ENCODE measurements at places on chromosomes 3 and 15. TPM values are rescaled to one million over a fixed set of nuclear protein-coding genes. Genes with fewer than 3 reads are reported as not detected.

- no peak for DNase-seq
Observed at GRCh38 chr3:136109499-136109898, 86.6 kb downstream of the MSL2 start.

GRCh38 chr3:27431116-27431515, 53.1 kb downstream of the SLC4A7 start:
- DNase-seq = peak; percentile 98

DNA sequence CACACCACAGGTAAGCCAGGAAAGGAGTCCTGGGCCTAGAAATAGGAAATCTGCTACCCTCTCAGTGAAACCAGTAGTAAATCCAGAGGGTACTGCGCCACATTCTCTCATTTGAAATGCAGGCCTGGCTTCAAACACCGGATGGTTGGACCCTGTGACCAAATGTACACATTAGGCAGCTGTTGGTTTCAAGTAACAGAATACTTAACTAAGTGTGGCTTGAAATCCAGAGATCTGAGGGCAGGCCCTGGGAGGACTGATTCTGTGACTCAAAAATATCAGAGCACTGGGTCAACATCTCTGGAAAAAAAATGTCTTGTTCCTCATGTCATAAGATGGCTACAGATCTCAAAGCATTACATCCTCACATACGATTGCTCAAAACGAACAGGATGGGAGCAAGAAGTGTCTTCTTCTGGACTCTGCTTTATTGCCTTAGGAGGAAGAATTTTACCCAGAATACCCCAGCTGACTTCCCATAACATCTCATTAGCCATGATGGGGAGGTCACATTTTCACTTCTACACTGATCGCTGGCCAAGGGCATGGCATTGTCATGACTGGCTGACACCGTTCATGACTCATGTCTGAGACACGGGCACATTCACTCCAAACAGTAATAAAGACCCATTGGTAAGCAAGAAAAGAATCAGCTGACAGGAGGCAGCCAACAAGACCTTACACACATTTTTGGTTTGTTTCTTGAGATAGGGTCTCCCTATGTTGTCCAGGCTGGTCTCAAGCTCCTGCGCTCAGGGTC, 166.0 kb downstream of the ARRDC4 start:
- DNase-seq = no peak

- DNase-seq = no peak
Observed at GRCh38 chr3:23612296-23612891, 193.4 kb upstream of the UBE2E1 start.

DNA sequence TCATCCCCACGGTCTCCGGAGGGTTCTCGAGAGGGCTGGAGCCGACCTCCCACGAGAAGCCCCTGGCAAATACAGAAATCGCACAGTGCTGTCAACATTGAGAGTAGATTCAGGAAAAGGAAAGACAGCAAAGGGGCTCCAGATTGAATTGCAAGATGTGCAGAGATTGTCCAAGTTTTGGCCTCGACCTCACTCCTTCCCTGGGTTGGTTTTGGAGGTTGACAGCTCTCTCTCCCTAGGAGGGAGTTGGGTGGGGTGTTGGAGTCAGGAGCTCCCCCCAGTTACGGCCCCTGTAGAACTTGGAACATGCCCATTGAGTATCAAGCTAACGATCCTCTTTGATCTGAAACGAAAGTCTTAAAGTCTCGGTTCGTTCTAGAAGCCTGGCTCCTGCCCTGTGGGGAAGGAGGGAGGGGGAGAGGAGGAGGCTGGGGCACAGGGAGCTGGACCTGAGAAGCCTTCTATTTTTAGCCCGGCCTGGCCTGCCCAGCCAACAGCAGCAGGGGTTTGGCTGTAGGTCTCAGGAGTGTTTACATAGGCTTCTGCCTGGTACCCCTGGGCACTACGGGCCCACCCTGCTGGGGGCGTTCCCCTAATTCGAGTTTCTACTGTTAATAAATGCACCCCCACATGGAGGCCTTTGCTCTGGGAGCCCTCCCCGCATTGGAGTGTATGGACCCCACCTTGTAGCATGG, 672 bp upstream of the KY start:
- peak; percentile 65 for DNase-seq

- no peak for DNase-seq
Observed at GRCh38 chr3:16260046-16260445, 4.7 kb downstream of the DPH3 start.

- no peak for DNase-seq
Observed at GRCh38 chr3:116067326-116067725, 378.0 kb downstream of the LSAMP start.

Gene SKOR1
- polyA plus RNA-seq = 0.31 TPM

Gene AGTR1
- polyA plus RNA-seq = 25.5 TPM

Gene CTDSPL
- polyA plus RNA-seq = 29.8 TPM

Gene FBXO40
- polyA plus RNA-seq = 2.2 TPM

Gene RBP2
- 0.30 TPM for polyA plus RNA-seq

Gene TLR9
- polyA plus RNA-seq = 0.16 TPM
